AG08396 (cell line): ENCODE measurements at places on chromosomes 7 and 10.
A peak's percentile ranks its signal among the peaks of the same experiment; 100 is the strongest.

DNA sequence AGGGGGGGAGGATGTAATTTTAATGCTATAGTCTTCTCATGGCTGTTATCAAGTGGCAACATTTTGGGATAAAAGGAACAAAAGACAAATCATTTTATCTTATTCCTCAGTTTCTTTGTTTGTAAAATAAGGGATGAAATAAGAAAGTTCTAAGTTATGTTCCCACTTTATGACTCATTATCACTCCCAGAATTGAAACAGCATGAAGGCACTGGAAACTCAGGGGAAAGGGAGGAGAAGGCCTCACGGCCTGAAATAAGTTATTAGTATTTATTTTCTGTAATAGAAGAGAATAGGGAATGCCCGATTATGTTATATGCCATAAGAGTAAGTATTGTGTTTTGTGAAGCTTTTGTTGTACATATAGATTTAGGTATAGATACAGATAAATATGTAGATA, 85.0 kb upstream of the NAMPT start:
- DNase-seq = no peak

- DNase-seq = no peak
Measured at GRCh38 chr7:151794508-151795167, 82.3 kb downstream of the PRKAG2 start.

GRCh38 chr10:6473430-6473829, 106.6 kb downstream of the PRKCQ start:
- DNase-seq = no peak

- DNase-seq = no peak
Measured at GRCh38 chr10:90919683-90920574, 958 bp downstream of the ANKRD1 start.

- no peak for DNase-seq
Measured at GRCh38 chr10:33861016-33861704, 526.7 kb upstream of the NRP1 start.

- DNase-seq = peak; percentile 27
Measured at GRCh38 chr10:34010891-34011290, 676.4 kb upstream of the NRP1 start.

GRCh38 chr10:72800000-72800740, 93.4 kb upstream of the OIT3 start:
- DNase-seq = no peak

- DNase-seq = no peak
Measured at GRCh38 chr7:117830422-117830954, 42.8 kb downstream of the CTTNBP2 start.

DNA sequence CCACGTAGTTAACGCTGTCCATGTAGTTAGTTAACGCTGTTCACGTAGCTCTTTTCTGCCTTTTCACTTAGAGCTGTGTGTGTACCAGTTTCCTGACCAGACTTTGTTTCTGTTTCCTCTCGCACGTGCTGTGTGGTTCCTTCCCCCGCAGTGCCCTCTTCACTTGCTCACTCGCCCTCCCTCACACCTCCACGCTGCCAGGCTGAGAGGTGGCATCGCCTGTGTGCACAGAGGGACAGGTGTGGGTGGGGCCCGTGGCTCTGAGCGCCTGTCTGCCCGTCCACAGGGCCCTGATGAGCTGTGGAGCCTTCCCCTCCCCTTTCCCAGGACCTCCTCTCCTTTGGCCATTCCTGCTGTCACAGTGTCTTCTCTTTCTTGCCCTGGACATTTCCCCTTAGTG, 30.6 kb downstream of the WDR37 start:
- DNase-seq = no peak

DNA sequence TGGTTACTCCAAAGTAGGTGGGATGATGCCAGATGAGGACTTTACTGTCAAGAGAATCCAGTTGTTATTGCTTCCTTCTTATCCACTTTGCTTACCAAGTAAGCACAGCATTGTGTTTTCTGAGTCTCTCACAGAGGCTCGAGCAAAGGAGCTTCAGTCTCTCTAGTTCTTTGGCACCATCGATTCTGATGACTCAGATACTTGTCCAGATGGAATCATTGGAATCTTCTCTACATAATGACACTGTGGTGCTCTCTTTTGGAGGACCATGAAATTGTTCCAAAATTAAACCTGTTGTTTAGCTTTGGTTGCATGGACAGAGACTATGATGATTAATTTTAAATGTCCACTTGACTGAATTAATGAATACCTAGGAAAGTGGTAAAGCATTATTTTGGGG, 132.6 kb downstream of the NXPH1 start:
- no peak for DNase-seq

DNA sequence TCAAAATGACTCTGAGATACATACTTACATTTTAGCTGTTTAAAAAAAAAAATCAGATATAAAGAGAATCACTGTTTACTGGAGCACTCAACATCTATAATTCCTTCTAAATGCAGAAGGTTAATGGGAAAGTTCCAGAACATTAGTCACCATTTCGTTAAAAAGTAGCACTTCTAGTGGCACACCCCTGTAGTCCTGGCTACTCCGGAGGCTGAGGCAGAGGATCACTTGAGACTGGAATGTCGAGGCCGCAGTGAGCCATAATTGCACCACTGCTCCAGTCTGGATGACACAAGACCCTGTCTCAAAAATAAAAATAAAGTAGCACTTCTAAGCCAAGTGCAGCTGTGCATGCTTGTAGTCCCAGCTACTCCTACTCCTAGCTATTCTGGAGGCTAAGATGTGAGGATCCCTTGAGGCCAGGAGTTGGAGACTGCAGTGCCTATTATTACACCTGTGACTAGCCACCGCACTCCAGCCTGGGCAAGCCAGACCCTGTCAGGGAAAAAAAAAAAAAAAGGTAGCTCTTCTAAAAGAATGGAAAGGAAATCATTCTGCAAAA, 2.2 kb downstream of the FGFBP3 start:
- DNase-seq = no peak

DNA sequence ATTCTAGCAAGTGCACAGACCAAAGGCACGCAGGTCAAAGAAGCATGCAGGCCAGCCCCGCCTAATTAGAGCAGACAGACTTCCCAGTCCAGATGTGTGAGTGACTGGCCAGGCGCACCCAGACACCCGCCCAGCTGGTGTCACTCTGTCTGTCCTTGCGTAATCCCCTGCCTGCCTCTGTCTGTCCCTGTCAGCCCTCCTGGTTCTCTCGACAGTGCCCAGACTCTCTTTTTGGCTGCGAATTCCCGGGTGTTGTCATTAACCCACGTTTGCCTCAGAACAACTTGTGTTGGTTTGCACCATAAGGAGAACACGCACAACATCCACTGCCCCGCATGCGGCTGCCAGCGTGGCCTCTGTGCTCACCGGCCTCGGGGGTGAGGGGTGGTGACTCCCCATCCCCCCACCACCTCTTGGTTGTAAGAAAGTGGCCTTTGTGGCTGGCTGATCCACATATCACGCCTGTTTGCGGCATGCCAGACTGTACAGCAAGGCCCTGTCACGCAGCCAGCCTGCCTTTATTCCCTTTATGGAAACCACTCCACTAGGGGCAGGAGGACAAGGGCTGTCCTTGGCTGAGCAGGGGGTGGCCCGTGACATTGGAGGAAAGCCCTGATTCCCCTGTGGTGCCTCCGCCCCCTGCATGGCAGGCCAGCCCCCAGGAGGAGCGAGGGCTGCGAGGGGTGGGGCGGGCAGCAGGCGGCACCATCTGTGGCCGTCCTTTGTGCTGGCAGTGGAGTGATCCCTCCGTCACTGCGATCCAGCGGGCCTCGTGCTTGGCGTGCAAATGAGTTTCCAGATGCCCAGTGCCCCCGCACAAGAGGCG, 72.8 kb upstream of the PPIF start:
- DNase-seq = peak; percentile 71

GRCh38 chr7:54823776-54824175, 64.8 kb upstream of the SEC61G start:
- DNase-seq = no peak

- no peak for DNase-seq
Measured at GRCh38 chr10:97069576-97070362, 116.0 kb downstream of the SLIT1 start.

GRCh38 chr10:131981429-131982184, at the start of gene BNIP3:
Gene BNIP3, minus strand, starts transcription at chr10:131981923. Its CDS starts 117 bp downstream, at chr10:131981806.
- peak; percentile 100 for DNase-seq

- peak; percentile 34 for DNase-seq
Measured at GRCh38 chr10:16521311-16522016, at the start of gene C1QL3. Gene C1QL3, minus strand, starts transcription at chr10:16521879. Its CDS starts 814 bp downstream, at chr10:16521065.

DNA sequence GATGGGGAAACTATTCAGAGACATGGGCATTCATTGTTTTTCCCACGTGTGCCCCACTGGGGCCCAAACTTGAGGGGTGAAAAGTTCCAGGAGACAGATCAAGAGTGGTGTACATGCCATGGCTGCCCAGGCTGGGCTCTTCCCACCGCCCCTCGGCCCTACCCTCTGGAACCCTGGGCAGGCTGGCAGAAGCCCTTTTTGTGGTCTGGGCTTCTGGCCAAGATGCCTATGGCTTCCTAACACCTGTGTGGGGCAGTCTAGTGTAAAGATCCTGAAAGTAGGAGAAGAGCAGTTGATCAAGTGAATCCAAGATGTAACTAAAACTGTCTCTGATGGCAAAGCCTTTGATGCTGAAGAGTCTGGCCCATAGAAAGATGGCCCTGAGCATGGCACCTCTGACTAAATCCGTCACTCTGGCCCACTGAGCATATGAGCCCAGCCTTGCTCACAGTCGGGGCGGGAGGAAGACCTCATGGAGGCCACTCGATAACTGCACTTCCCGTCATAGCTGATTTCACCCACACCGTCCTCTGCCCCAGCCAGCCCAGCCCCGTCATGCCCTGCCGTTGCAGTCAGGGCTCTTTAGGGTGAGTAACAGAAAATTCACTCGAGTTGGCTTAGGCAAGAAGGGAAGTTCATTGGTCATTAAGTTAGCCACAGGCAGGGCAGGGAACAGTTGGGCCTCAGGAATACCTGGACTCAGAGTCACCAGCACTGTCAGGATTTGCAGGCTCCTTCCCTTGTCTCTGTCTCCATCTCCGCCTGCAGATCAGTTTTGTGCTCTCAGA, 37.9 kb upstream of the MTPAP start:
- DNase-seq = no peak

GRCh38 chr10:65675236-65675635, 1250.6 kb upstream of the LRRTM3 start:
- DNase-seq = no peak

GRCh38 chr7:39240864-39241263, 263.2 kb downstream of the POU6F2 start:
- DNase-seq = no peak

- no peak for DNase-seq
Measured at GRCh38 chr7:76238326-76238725, 36.6 kb downstream of the SRRM3 start.

DNA sequence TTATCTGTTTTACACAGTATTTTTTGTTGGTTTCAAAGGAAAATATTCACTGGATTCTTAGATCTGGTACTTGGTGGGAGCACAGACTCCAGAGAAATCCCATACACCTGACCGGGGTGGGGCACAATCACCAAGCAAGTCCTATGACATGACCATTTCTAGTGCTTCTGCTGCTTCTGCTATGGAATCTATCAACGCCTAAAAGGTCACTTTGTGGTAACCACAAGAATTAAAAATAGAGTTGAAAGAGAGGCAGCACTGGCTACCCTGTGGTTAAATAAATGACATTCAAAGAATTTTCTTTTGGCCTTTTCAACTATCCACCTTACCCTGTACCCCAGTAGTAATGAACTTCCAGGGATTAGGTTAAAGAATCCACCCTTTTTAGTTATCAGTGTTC, 329.9 kb upstream of the VWC2 start:
- DNase-seq = no peak

- DNase-seq = no peak
Measured at GRCh38 chr10:34231441-34232180, 583.5 kb downstream of the PARD3 start.

DNA sequence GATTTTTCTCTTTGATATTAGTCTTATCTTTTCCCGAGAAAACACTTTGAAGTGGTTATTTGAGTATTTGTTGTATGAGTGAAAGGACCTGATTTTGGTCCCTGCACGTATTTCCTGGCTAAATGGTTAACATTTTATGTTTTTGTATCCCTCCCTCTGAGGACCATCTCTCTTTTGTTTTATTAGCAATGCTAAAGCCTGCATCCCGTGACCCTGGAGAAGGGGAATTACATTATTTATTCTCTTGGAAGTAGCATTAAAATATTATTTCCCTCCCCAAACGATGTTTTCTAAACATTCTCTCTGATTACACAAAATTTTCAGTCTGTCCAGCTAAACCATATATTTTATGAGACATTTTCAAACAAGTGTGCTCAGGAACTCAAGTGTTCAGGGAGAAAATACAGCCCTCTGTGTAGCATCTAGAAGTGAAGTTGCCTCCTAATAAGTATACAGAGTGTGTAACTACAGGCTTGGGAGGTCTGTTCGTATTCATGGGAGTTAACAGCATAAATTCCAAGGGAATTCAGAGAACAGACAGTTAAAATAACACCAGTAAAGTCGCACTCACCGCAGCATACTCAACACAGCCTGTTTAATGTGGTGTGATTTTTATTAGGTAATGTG, 163.8 kb upstream of the NPVF start:
- no peak for DNase-seq

- DNase-seq = no peak
Measured at GRCh38 chr7:140754506-140754905, 58.0 kb downstream of the NDUFB2 start.

GRCh38 chr10:79229830-79230327, 117.4 kb upstream of the PPIF start:
- DNase-seq = no peak

DNA sequence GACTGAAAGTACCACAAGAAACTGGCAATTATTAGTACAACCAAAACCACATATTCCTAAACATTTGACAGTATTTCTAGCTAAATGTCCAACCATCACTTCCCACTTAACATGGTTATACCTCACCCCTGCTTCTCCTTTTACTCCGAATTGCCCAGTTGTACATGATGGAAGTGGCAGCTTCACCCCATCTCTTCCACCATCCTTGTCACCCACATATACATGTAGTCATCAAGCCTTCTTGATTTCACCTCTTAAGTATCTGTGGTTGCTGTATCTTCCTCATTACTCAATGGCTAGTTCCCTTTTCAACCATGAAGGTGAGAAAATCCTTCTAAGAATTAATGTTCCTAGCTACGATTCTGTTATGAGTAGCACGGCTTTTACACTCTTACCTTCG, 388.2 kb downstream of the CALN1 start:
- DNase-seq = no peak

GRCh38 chr10:21516242-21517131, 9.0 kb downstream of the SKIDA1 start:
- DNase-seq = peak; percentile 75

DNA sequence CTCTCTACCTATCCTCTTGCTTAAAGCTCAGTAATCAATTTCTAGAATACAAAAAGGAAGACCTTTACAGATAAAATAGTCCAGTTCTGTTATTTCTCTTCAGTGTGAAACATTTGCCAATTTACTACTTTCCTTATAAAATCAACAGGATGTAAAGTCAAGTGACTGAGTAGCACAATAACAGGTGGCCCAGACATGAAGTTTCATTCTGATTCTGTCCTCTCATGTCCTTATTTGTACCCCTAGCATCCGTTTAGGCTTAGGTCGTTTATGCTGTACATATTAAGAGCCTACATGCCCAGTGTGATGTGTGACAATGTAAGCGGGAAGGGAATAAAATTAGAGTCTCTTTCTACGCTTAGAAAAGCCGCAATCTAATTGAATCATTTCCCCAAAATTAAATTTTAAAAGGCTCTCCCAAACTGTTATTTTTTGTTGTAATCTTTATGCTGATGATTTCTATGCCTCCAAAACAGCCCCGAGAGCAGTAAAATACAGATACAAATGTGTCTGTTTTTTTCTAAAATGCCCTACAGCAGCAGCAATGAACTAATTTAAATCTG, 29.1 kb downstream of the EPC1 start:
- no peak for DNase-seq

GRCh38 chr7:50153148-50153547, 60.1 kb upstream of the ZPBP start:
- DNase-seq = no peak

GRCh38 chr7:51103718-51104117, 212.9 kb downstream of the COBL start:
- DNase-seq = no peak

GRCh38 chr10:3278771-3279170, 106.2 kb upstream of the PITRM1 start:
- no peak for DNase-seq
